ENCODE measurements at places on chromosomes 3 and 15.

GRCh38 chr15:70093481-70094319 is 4.0 kb downstream of the TLE3 start:
- peak; percentile 44 for DNase-seq

DNA sequence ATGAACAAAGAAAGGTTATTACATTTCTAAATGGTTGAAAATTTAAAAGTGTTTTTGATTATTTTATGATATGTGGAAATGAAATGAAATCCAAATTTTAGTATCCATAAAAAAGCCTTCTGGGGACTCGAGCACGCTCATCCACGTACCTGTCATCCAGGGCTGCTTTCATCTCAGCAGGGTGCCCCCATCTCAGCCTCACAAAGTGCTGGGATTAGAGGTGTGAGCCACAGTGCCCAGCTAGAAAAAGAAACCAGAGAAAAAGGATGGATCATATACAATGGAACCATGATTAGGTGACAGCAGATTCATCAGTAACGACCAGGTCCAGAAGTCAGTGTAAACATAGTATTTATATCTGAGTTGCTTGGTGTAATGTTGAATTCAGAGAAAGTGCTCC is 49.7 kb downstream of the STARD5 start:
- DNase-seq = no peak

- no peak for DNase-seq
Observed at GRCh38 chr3:72451841-72452240, 396.4 kb downstream of the SHQ1 start.

DNA sequence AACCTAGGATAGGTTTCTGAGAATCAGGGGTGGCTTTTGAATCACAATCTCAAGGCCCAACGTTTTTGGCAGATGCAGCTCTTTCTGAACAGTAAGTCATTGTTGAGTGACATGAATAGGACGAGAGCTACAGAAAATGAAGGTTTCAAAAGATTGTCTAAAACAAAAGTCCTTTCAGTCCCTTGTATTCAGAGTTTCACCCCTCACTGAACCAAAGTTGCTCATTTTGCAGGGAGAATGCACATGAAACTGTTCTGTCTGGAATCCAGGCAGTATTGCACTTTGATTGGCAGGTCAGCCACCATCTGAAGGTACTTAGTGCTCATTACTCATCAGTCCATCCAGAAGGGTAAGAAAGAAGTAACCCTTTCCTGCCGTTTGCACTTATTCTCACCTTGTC is 24.1 kb upstream of the RASGRP1 start:
- no peak for DNase-seq

GRCh38 chr3:182233957-182234356 is 522.2 kb downstream of the SOX2 start:
- no peak for DNase-seq

GRCh38 chr15:50053055-50053856 is 65.8 kb downstream of the ATP8B4 start:
- DNase-seq = no peak

DNA sequence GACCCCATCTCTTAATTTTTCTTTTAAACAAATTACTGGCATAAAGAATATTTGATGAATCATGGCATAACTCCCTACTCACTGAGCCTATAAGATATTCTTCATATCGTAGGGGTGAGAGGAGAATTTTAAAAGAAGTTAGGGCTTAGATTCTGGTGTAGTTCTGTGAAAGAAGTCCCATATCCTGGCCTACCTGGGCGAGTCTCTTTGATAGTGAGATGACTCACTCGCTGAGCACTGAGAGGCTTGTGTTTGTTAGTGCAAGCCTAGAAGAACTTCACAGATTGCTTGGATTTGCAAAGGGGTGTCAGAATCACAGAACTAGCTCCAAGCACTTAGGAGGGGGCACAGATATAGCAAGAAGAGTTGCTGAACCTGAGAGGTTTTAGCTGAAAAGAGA is 133.8 kb upstream of the TMC3 start:
- no peak for DNase-seq

- DNase-seq = no peak
Observed at GRCh38 chr3:10334459-10334858, 13.5 kb upstream of the SEC13 start.

GRCh38 chr3:36505393-36505792 is 125.1 kb downstream of the STAC start:
- DNase-seq = no peak

Measured in lower leg skin (tissue), 4 donors.